Ovary (tissue), 10 donors: ENCODE measurements at places on chromosomes 7 and 10. TPM values are rescaled to one million over a fixed set of nuclear protein-coding genes. Genes with fewer than 3 reads are reported as not detected.

Gene PDCD11
- total RNA-seq, result 24.5 TPM

Gene TAS2R40
- total RNA-seq, result not detected

Gene CYP2C19
- total RNA-seq, result not detected

Gene ANXA8L1
- total RNA-seq, result 29.9 TPM

Gene RABGEF1
- total RNA-seq, result 27.9 TPM
